ENCODE measurements at places on chromosomes 2 and 18.
A peak's percentile ranks its signal among the peaks of the same experiment; 100 is the strongest.

DNA sequence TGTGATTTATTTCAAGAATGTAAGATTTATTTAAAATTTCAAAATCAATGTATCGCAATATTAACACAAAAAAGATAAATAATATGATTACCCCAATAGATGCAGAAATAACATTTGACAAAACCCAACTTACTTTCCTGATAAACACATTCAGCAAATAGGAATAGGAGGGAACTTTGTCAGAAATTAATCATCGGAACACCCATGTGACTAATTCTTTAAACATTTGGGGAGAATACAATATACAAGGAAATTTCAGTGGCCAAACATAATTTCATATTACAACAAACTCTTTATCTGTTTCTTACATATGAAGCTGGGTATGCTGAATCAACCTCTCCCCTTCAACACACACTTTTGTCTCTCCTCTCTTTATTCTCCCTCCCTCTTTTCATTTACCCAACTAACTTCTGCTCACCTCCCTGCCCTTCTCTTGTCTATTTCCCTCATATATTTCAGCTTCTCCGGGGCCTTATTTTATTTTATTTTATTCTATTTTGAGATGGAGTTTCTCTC, 309.6 kb upstream of the CNTNAP5 start:
- DNase-seq = no peak

- no peak for DNase-seq
Observed at GRCh38 chr2:24875272-24875671, 44.8 kb downstream of the ADCY3 start.

DNA sequence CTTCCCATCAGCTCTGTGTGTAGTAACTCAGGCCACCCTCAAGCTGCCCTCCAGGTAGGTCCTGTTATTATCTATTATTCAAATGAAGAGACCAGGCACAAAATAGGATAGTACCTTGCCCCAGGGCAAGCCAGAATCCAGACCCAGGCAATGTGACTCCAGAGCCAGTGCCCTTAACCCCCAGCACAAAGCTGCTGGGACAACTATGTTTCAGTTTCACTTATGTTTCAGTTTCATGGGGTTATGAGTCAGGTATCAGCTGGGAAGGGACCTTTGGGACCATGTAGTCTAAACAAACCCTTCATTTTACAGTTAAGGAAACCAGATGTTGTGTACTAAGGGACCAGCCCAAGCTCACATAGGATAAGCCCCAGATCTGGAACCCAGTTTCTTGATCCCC, 10.0 kb downstream of the HK2 start:
- DNase-seq = no peak

GRCh38 chr2:114472246-114472645, 29.8 kb downstream of the DPP10 start:
- no peak for DNase-seq

DNA sequence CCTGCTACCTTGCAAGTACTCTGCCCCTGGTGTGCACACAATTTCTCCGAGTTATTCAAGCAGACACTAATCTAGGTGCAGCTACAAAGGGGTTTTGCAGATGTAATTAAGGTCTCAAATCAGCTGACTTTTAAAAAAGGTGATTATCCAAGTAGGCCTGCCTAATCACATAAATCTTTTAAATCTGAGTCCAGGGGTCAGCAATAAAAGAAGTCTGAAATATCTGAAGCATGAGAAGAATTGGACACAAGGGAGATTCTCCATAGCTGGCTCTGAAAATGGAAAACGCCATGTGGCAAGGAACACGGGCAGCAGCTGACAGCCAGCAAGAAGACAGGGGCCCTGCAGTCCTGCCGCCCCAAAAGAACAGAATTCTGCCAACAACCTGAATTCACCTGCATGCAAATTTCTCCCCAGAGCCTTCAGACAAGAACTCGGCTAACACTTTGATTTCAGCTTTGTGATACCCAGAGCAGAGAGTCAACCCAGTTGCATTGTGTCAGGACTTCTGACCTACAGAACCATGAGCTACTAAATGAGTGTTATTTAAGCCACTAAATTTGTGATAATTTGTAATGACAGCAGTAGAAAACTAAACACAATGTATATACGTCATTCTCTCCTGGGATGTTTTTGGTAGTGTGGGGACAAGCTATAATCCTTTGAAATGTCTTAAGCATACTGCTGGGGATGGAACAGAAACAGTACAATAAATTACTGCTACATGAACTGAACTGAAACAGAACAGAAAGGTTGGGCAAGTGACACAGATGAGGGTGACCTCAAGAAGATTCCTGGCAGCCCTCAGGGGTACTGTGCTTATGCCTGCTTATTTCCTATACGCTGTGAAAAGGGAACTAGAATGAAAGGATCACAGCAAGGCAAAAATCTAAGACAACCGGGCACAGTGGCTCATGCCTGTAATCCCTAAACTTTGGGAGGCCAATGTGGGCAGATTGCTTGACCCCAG, 3.2 kb downstream of the INO80C start:
- no peak for DNase-seq

GRCh38 chr2:199317646-199318045, 140.1 kb downstream of the SATB2 start:
- no peak for DNase-seq

DNA sequence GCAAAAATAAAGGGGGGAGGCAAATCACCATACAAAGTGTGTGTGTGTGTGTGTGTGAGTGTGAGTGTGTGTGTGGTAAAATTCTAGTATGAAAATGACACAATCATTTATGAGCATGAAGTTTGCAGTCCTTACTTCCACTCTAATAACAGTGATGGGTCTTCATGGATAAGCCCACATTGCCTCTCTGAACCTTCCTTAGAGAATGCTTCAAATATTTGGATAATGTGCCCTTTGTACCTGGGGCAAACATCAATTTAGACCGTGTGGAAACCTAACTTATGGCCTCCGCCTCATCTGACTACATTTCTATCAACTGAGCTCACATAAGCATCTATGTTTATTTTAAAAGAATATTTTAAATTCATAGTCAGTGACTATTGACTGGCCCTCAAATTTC, 3.7 kb downstream of the SCN9A start:
- peak; percentile 58 for DNase-seq

DNA sequence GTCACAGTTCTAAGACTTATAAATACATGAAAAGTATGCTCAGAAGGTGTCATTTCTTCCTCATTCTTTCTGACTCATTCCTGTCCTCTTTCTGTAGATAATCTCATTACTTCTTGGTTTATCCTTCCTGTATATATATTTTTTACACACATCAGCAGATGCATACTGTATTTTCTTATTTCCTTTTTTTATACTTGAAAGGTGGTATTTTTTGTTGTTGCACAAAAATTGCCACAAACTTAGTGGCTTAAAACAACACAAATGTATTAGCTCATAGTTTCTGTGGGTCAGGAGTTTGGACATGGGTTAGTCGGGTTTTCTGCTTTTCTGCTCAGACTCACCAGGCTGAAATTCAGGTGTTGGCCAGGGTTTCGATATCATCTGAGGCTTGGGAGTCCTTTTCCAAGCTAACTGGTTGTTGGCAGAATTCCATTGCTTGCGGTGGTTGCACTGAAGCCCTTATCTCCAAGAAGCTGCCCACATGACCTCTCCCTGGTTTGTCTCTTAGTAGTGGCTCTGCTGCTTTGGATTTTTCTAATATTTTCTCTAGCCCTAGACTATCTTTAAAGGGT, 162.6 kb downstream of the FMNL2 start:
- no peak for DNase-seq

GRCh38 chr2:173545364-173545763, 190.7 kb downstream of the CDCA7 start:
- DNase-seq = no peak

DNA sequence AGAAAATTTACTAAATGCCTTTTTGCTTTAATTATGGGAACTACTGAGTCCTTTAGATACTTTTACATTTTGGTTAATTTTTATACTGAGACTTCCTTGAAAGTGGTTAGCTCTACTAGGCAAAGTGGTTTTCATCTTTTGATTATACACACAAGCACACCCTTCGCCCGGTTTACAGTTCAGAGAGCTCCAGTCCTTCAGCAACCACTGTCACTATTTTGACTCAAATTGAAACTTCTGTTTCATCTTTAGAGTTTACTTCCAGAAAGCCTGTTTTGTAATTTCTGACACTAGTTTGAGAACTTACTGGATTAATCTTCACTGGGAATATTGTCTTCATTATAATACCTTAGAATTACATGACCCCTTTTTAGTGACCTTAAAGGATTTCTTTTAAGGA, 140.3 kb upstream of the FOSL2 start:
- no peak for DNase-seq

DNA sequence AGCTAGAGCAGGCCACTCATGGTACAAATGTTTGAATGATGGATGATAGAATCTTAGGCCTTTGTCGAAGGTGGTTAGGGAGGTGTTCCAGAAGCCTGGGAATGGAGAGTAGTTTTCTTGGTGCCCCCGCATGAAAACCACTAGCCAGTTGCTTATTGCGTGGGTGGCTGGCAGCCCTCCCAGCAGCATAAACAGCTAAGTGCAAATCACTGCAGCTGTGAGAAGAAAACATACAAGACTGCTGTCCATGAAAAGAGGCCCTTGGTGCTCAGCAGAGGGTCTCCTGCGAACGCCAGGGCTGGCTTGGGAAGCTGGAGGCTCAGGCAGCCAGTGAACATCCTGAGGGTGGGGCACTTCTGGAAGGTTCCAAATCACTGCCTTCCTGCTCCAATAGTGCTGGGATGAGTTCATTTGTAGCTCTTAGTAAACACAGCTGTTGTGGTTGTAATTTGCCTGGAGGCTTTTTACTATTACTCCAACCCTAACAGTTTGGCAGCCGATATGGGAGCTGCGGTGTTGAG, 118.8 kb downstream of the MGAT5 start:
- DNase-seq = no peak

DNA sequence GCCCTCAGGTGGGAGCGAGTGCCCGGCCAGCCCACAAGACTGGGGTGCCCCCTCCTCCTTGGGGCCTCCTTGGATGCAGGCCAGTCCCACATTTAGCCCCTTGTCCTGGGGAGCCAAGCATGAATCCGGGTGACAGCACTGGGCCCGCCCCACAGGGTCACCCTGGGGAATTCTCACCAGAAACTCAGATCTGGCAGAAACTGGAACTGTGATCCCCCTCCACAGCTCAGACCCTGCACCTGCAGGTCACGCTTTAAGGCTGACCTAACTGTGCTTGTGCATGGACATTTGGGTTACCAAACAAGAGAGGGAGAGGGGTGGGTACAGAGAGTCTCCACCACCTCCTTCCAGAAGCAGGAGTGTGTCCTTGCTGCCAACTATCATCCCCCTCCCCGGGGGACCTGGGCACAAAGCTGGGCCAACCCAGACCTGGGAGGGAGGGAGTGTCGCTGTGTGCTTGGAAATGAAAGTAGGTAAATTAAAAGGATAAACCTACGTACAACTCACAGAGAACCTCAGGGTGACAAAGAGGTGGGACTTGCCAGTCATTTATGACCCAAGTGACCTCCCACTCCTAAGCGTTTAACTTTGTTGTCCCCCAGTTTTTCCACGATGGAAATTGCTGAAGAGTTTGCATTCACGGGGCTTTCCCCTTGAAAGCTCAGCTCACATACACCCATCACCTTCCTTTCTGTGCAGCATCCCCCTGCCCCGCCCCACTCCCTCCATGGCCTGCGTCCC, 9.1 kb downstream of the ITM2C start:
- no peak for DNase-seq

DNA sequence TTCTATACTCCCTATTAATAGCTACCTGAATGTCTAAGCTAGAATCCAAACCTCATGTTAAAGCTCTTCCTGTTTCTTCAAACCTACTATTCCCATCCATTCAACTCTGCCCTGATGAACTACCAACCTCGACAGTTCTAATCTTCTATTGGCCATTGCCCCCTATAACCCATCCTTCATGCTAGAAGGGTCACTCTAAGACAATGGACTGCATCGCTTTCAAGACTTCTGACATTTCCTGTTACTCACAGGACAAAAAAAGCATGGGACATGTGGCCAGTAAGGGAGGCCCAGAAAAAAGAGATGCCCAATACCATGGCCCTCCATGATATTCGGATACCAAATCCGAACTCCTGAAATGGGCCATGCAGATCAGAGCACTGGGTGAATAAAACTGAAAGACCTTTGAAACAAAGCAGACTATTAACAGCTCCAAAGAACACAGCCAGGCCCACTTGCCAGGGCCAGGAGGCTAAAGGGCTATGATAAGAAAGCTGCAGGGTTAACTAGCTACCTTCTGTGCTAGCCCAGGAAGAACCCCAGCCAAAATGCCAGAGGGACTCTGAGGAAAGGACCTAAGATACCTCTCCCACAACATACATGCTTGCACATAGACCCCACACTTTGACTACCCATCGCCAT, 4.5 kb downstream of the B4GALT6 start:
- DNase-seq = no peak

DNA sequence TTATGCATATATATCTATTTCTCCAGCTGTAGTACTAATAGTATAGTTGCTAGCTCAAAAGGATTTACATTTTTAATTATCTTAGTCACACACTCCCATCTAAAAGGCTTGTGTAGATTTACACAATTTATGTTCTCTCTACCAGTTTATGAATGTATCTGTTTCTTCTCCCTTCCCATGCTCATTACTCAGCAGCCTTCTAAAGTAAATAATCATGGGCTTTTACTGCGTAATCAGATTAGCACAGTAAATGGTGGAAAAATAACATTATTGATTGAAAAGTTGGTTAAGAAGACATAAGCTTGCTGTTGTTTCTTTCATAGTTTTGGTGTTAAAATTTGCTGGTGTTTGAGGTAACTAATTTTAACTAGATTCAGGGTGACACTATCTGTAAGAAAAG, 81.8 kb downstream of the PTPN4 start:
- peak; percentile 52 for DNase-seq

GRCh38 chr2:47599171-47599570, 183.8 kb upstream of the MSH6 start:
- no peak for DNase-seq

DNA sequence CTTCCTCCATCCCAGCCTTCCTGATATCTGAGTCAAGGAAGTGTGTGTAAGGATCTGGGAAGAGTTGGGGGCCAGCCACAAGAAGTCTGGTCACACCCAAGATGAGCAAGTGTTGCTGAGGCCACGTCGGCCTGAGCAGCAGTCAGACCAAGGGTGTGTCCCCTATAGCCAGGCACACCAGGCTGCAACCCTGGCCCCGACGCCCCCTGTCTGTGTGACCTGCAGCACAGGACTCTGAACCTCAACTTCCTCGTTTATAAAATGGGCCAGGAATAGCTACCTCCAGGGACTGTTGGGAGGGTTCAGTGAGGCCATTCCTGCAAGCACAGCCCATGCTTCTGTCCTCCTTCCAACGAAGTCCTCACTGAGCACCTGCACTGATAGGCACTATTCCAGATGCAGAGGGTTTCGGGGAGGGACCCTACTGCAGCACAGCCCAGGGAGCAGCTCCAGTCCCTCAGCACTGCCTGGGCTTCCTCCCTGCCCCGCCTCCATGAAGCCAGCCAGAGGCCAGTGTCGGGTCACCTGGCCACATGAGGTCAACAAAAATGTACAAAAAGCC, 13.3 kb downstream of the LIMS2 start:
- no peak for DNase-seq

DNA sequence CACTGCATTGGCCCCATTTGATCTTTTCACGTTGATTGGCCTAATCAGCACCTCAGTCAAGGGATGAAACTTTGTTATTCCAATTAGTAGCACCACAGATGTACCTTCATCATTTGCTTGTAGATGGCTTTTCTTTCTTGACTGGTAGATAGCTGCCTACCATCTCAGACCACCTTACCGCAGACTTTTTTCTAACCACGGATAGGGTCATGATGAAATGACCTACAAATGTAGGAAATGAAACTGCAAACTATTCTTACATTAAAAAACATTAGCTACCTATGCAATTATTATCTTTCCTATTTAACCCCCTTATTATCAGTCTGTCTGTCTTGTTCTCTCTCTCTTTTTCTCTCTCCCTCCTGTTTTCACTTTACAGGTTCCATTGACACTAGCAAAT, 22.4 kb upstream of the SLC25A52 start:
- DNase-seq = no peak

GRCh38 chr2:33371304-33372090, 105.0 kb upstream of the RASGRP3 start:
- DNase-seq = no peak
